Cardiac muscle cell (in vitro differentiated cells and primary cell): ENCODE measurements at places on chromosomes 1 and 21.
A peak's percentile ranks its signal among the peaks of the same experiment; 100 is the strongest.

DNA sequence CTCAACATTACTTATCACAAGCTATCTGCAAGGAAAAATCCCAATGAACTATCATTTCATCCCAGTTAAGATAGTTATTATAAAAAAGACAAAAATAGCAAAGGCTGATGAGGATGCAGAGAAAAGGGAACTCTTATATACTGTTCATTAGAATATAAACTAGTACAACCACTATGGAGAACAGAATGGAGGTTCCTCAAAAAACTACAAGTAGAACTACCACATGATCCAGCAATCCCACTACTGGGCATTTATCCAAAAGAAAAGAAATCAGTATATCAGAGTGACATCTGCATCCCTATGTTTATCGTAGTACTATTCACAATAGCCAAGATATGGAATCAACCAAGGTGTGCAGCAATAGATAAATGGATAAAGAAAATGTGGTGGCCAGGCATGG, 4.9 kb upstream of the C1orf185 start:
- no peak for DNase-seq

DNA sequence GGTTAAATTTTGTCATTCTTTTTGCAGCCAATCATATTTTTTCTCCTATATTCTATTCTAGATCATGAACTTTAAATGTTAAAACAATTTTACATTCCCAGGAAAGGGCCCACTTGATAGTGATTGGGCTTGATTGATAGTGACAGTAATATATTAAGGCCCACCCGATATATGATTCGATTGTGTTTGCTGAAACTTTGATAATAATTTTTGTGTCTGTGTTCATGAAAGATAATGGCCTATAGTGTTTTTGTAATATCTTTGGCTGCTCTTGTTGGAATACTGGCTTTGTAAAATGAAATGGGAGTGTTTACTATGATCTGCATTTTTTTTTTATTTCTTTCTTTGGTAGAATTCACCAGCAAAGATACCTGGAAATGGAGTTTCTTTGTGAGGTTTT, 100.3 kb downstream of the SCCPDH start:
- no peak for DNase-seq

- DNase-seq: no peak
Measured at GRCh38 chr1:188846468-188846867, 1631.2 kb downstream of the BRINP3 start.

DNA sequence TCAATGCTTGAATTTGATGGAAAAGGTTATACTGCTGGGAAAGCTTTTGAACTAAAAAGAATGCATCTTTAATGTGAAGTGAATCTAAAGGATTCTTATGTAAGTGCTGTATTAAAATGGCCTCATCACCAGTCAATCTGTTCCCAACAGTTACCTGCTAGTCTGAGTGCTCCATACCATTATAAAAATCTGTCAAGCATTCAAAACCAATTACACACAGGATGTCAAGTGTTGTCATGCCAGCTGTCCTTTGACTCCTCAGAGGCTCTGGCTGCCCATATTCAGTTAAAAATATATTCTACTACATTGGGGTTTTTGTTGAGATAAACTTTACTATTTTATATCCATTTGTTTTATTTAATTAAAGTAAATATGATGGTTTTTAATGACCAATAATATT, 1587.7 kb downstream of the AMY1C start:
- DNase-seq: no peak

GRCh38 chr1:98143403-98143802, 222.6 kb upstream of the DPYD start:
- DNase-seq: no peak

DNA sequence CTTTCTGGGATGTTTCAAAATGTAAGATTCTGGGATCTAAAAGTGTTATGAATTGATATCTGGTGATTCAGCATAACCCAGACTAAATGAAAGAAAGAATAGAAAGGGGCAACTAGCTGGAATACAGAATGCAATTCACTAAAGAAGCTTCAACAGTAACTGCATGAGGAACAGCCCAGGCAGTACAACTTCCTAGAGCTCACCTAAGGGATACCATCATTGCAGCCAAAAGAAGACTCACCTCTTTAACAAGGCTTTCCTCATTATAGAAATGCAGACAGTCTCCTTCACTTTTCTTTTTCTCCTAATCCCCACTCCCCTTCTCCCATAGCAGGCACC, 6.3 kb downstream of the RGS5 start:
- peak; percentile 27 for DNase-seq

GRCh38 chr1:104648269-104648691, 898.6 kb downstream of the AMY1C start:
- DNase-seq: peak; percentile 49

- no peak for DNase-seq
Measured at GRCh38 chr1:1915911-1916840, 1.1 kb downstream of the CALML6 start.

- DNase-seq: no peak
Measured at GRCh38 chr21:34343347-34343746, 20.5 kb upstream of the KCNE2 start.

DNA sequence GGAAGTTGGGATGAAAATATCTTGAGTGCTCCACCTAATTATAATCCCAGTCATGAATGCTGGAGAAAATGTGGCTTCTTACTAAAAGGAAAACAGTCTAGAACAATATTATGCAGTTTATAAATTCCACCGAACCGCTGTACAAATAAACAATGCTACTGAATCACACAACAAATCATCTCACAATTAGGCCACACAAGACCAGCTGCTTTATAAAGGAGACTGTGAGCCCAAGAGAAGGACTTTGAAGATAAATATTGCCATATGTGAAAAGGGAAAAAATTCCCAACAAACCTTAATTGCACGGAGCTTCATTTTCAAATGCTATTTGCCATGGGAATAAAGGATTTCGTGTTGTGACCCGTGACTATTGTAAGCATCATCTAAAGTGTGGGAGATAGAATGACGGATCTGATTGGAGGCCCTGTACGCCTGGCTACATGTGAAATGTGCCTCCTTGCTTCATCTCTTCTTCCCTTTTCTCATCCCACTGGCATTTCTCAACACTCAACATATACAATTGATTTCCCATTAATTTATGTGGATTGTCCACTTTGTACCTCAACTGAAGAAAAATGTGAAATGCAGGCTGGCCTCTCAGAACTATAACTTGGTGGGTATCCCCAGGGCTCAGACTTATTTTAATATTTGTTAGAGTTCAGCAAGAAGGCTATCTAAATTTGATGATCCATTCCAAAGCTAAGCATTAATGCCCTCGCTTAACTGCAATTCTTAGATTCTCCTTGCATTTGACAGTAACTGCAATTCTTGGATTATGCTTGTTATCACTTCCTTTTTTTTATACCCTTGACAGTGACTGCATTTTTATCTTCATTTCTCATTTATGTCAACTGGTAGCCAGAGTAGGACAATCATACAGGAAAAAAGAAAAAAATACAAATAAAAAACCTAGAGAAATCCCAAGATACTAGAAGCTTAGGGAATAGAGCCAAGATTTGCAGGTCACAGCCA, 122.3 kb downstream of the TGFB2 start:
- DNase-seq: no peak
